Epithelial cell of alveolus of lung (primary cell): ENCODE measurements at places on chromosomes 2 and 18. TPM values are rescaled to one million over a fixed set of nuclear protein-coding genes. Genes with fewer than 3 reads are reported as not detected.

SRSF7 gene
- total RNA-seq: 57.8 and 131 TPM in 2 replicates

CFC1 gene
- not detected in 2 replicates for total RNA-seq

PROKR1 gene
- 0.08 and 0.13 TPM in 2 replicates for total RNA-seq

C2orf78 gene
- not detected in 2 replicates for total RNA-seq

KHK gene
- total RNA-seq: 0.24 and 1.0 TPM in 2 replicates
